ENCODE measurements at places on chromosomes 3 and 15. TPM values are rescaled to one million over a fixed set of nuclear protein-coding genes. Genes with fewer than 3 reads are reported as not detected.

DNA sequence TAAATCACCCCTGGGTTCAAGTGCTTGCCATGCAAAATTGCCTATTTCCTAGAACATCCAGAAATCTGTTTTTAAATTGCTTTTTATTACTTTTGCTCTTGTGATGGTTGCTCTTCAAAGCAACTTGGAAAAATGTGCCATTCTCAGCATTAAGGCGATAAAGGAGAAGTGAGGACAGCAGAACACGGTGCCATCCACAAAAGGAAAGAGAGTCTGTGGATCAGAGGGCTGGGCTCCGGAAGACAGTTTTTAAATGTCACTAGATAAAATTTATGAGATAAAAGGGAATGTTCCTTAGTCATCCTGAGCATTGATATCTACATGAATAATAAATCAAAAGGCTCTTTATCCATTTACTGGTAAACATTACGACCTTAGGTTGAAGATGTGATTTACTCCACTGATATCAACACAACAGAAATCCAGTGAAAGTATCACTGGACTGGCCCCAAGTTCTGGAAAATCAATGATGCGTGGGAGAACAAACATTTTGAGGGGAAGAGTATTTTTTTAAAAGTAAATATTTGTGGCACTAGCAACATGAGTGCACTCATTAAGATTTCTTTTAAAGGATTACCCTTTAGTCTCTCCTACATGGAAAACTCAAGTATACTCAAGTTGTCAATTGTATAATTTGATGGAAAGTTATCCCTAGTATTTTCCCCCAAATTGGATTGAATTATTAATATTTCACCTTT is 554.7 kb downstream of the FHIT start:
- DNase-seq = no peak

- DNase-seq = no peak
Measured at GRCh38 chr15:90782442-90782841, 65.3 kb downstream of the BLM start.

RHO gene
- not detected for total RNA-seq

ZNF502 gene
- total RNA-seq = 1.8 TPM

GRCh38 chr3:136883967-136884720 is 22.1 kb downstream of the NCK1 start:
- no peak for DNase-seq

STRIT1 gene
- total RNA-seq = not detected

EIF2A gene
- total RNA-seq = 119 TPM

DNA sequence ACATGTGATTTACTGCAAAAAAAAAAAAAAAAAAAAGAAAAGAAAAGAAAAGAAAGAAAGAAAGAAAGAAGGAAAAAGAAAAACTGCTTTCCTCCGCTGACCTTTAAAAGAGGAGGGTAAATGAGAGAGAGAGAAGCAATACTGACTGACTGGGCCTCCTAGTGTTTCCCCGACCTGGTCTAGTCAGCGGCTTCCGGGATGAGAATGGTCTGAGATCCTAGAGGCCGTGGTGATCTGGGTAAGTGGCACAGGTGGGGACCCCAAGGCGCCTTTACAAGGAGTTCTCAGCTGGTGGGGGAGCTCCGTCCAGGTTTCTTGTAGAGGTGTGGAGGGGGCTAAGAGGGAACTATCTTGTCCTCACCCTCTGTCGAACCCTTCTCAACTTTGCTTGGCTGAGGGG is 223.1 kb downstream of the MEIS2 start:
- DNase-seq = no peak

DNA sequence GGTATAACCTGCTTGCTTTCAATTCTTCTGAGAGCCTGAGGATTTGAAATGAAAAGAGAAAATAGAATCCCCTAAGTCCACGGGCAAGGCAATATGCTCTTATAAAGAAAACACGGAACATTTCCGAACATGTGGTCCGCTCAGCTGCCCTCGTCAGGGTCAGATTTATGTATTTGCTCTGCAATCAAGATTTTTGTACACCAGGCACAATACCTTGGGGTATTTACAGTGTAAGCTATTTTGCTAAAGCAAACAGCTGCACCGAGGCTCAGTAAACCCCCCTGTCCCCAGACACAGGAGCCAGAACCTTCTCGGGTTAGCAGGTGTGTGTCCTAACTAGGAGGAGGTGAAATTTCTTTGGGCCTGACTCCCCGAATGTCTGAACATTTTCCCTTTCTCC is 155.8 kb upstream of the LRIG1 start:
- DNase-seq = no peak

Measured in activated CD4-positive, alpha-beta T cell treated with anti-CD3 and anti-CD28 coated beads for 36 hours (primary cell).